Substantia nigra (tissue), 51 donors: ENCODE measurements at places on chromosomes 6 and 20.

DNA sequence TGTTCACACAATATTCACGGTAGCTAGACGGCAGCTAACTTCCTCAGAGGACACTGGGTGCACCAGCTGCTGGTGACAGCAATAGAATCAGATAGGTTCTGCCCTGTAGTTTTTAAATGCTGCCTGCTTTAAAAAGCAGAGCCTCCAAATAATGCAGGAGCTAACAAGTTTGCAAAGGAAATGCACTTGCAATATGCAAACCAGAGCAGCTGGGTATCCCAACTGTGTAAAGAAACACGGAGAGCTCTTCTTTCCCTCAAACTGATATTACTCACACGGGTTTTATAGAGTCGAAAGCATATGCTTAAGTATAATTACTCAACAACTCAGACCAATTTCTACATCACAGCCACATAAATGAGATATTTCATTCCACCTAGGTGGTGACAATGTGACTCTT lies 432.7 kb downstream of the TFAP2A start:
- no peak for DNase-seq

DNA sequence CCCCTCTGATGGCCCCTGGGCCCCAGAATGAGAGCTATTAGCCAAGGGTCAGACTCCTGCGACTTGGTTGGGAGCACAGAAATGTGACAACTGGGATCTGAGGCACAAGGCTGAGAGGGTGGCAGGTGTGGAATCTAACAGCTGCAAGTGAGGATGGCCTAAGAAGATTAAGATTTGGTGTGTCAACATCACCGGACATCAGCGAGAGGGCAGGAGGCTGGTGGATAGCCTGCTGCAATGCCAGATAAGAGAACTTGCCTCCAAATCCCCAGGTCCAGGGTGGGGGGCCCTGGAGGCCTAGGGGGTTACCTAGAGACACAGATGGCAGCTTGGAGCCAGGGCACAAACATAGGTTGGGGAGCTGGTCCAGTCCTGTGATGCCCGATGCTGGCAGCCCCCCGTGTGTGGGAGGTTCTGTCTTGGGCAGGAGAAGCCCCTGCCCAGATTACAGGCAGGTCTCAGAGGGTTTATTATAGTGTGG lies 155.8 kb downstream of the GRM4 start:
- no peak for DNase-seq

GRCh38 chr20:19911810-19912382 lies 105.3 kb upstream of the NAA20 start:
- no peak for DNase-seq

GRCh38 chr6:2410656-2411380 lies 165.4 kb upstream of the GMDS start:
- no peak for DNase-seq

DNA sequence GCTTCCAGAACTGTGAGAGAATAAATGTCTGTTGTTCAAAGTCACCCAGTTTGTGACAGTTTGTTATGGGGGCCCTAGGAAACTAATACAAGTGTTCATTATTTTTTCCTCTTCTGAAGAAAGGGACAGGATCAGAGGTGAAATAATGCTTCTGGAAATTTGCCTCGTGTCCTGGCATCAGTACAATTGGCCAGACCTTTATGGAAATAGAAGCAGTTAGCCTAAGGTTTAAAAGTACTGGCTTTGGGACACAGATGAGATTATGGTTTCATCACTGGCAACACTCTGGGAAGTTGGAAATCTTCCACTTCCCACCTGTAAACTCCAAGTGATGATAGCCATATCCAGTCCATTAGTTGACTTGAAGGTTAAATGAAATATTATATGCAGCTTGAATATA lies 88.7 kb downstream of the PLCB1 start:
- no peak for DNase-seq

DNA sequence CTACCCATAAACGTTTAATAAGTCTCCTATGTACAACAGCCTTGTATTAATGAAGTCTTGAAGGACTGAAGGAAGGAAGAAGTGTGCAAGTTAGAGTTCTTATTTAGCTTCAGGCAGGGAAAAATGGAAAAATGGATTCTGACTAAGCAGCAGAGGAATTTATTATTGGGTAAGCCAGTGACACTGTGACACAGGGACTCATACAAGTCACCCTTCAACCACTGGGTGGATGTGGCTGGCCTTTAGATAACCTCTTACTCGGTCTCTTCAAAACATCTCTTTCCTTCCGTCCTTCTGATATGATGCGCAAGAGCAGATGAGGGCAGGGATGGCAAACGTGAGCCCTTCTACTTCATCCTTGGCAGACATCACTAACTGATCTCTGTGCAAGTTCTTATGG lies 145.6 kb downstream of the DHX35 start:
- no peak for DNase-seq

DNA sequence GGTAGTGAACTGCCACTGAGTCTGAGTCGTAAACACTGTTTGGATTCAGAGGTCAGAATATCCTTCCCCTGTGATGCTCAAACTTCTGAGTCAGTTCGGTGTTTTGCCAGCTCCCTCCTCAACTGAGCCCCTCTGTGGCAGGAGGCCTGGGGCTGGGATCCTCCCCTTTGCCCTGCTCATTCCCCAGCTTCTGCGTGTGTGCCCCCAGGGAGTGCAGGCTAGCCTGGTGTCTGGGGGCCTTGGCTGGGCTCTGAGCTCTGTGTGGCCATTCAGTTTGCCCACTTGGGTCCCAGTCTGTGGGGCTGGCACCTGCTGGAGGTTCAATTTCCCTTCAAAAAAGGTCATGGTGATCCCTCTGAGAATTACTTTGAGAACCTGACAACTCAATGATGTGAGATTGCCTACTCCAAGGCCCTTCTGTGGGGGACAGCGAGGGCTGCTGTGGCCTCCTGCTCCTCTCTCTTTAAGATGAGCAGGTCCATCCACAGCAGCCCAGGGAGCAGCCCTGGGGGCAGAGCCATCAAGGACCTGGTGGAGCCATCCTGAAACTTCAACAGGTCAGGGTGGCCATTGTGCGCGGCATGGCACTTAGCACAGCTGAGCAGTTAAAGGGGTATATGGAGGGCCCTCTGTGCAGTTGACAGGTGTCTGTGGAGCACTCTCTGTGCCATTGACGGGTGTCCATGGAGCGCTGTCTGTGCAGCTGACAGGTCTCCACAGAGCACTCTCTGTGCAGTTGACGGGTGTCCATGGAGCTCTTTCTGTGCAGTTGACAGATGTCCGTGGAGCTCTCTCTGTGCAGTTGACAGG lies 147.2 kb downstream of the SYCP2 start:
- no peak for DNase-seq

DNA sequence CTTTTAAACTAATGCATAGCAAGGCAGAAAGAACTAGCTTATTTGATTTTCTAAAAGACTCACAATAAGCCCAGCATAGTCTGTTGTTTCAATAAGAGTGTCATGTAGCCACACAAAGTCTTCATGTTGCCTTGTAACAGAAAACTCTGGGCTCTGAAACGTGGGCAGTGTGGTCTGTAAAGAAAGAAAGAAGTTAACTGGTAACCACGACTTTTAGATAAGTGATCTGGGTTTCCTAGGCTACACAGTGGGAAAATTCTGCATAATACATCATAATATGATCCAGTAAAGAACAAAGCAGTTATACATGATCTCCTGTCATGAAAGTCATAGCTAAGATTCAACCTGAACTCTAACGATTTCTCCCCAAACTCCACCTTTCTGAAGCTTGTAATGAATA lies 13.3 kb downstream of the SNX5 start:
- no peak for DNase-seq

GRCh38 chr6:15096894-15097837 lies 148.7 kb upstream of the JARID2 start:
- no peak for DNase-seq

GRCh38 chr20:16708602-16709001 lies 21.2 kb upstream of the SNRPB2 start:
- DNase-seq, result no peak

DNA sequence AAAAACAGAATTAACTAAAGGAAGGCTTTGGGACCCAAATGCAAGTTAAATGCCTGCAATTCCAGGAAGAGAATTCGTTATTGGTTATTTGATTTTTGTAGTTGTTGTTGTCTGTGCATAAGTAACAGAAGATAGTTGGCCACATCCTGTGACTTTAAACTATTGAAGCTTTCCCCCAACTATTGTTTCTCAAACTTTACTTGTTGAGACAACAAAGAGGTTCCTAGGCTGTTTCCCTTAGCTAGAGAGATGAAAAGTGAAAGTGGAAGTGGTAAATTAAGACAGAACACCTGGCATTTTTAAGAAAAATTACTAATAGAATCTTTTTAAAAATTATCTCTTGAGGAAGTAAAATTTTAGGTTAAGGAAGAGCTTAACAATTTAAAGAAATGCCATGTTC lies 525.2 kb downstream of the PKHD1 start:
- no peak for DNase-seq

DNA sequence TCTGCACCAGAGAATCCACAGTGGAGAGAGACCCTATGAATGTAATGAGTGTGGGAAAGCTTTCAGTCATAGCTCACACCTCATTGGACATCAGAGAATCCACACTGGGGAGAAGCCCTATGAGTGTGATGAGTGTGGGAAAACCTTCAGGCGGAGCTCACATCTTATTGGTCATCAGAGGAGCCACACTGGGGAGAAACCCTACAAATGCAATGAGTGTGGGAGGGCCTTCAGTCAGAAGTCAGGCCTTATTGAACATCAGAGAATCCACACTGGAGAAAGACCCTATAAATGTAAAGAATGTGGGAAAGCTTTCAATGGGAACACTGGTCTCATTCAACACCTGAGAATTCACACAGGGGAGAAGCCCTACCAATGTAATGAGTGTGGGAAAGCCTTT lies 11.9 kb downstream of the ZKSCAN8 start:
- no peak for DNase-seq

DNA sequence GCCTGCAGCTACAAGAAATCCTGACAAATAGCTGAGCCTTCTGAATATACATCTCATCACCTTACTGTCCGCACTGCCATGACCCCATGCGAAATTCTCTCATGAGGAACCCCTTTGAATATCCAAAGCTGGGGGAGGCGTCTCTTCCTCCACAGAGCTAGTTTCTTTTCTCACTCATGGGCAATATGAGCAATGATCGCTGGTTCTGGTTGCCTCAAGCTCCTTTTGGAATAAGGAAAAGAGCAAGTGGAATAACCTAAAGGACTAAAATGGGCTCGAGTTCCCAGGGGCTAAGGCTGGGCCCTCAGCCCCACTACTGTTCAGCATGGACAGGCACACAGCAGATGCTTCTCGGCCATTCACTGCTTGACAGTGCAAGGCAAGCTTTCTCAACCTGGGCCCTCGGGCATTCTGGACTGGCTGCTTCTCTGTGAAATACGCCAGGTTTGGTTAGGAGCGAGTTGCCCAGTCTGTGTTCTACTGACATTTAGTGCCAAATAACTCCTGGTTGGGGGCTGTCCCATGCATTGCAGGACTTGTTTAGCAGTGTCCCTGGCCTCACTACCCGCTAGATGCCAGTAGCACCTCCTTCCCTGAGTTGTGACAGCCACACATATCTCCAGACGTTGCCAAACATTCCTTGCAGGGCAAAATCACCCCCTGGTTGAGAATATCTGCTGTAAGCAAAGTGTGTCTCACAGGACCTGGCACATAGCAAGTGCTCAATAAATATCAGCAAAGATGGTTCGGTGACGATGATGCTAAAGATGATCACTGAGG lies 156.8 kb downstream of the CEBPB start:
- DNase-seq, result no peak

- no peak for DNase-seq
These were observed 350 bp downstream of the HELZ2 start for GRCh38 chr20:63573647-63574131.

GRCh38 chr20:17533396-17533795 lies 2.2 kb upstream of the BFSP1 start:
- no peak for DNase-seq

DNA sequence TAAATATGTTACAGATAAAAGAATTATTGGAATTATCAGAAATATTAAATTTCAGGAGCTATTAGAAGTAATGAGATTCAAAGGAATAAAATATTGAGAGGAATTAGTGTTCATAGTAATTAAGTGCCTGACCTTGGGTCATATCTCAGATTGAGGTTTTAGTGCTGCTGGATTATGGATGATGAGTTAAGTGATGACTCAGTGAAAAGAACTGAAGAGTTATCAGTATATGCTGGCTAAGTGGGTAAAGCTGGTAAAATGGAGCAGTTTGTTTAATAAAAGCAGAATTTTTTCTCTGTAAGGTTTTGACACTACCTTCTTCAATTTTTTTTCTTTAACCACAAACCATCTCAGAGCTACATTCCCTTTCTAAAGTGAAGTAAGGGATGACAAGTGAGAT lies 206.7 kb downstream of the MANEA start:
- DNase-seq, result no peak

DNA sequence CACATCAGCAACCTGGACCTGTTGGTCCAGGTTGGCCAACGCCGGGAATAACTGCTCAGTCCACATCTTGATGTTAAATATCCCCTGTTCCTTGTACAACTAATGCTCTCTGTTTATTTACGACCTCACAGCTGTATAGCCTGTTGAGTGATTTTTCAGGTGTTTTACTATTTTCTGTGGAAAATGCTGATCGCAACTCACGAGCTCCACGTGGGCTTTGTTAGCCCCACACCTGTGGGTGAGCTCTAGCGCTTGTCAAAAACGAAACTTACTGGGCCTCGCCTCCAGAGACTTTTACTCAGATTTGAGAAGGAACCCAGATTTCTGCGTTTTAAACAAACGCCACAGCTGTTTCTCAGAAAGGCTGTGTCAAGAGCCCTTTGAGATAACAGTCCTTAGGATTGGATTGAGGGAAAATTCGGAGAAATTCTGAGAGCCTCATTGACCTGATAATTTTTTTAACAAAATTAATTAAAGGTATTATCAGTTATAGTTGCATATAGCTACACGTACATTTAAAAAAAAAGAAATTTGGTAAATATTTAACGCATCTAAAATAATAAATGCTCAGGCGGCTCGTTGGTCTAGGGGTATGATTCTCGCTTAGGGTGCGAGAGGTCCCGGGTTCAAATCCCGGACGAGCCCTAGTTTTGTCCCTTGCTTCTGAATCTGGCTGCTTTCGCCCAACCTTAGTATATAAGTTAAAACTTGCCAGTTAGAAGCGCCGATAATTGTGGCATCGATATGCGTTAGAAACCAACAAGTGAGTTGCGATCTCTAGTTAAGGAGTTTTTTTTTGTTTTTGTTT lies 16.7 kb downstream of the HMGN4 start:
- no peak for DNase-seq

DNA sequence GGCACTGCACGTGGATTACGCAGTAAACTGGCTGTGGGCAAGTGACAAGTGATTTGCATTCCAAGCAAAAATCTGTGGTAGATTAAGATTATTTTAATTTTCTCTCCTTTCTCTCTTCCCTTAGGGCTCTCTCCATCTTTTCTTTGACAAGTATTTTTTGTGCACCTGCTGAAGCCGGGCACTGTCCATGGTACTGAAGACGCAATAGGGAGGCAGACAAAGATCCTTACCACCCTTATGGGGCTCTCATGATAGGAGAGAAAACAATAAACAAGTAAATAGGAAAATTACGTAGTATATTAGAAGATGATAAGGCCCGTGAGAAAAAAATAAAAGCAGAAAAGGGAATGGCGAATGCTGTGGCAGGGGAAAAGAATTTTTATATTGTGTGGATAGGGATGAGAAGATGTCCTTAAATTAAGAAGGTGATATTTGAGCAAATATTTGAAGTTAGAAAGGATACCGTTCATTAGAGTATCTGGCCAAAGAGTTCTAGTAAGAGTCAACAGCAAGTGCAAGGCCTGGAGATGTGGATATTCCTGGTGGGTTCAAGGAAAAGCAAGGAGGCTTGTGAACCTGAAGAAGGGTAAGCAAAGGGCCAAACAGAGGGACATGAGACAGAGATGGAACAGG lies 146.0 kb downstream of the LAMP5 start:
- no peak for DNase-seq
